SK-N-MC (cell line): ENCODE measurements at places on chromosomes 4 and X.

DNA sequence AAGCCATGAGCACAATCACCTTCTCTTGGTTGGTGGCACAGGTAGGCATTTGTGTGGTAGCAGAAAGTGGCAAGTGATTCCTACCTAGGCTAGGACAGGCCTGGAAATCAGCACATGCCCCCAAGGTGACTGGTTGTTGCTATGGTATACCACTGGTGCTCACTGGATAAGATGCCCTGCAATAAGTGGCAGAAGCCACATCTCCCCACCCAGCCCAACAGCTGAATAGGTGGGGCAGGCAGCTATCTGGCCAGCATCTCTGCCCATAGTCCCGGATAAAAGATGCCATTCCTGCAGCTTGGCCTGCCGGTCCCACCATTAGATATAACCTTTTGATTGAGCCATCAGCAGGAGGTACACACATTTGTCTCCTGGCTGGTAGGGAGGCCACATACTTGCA is 21.1 kb downstream of the AMER1 start:
- DNase-seq, result no peak

GRCh38 chrX:132277953-132278614 is 58.8 kb upstream of the RAP2C start:
- DNase-seq, result no peak

- peak; percentile 72 for DNase-seq
Observed at GRCh38 chr4:90445380-90445779, 318.2 kb downstream of the CCSER1 start.

DNA sequence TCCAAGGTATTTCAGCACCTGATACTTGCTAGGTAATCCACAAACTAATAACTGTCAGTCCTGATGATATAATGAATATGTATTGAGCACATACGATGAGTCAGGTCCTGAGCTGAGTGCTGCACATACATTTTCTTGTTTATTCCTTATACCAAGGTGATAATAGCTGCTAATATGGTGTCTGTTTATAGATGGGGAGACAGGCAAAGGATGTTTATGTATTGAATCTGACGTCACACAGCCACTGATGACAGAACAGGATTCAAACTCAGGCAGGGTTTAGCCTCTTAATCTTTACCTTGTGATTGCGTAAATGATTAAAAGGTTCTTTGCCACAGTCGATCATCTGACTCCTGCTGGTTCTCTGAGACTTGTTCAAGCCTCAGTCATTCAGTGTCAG is 609.9 kb upstream of the CPEB2 start:
- no peak for DNase-seq

GRCh38 chr4:82523179-82523578 is 38.6 kb downstream of the TMEM150C start:
- no peak for DNase-seq

DNA sequence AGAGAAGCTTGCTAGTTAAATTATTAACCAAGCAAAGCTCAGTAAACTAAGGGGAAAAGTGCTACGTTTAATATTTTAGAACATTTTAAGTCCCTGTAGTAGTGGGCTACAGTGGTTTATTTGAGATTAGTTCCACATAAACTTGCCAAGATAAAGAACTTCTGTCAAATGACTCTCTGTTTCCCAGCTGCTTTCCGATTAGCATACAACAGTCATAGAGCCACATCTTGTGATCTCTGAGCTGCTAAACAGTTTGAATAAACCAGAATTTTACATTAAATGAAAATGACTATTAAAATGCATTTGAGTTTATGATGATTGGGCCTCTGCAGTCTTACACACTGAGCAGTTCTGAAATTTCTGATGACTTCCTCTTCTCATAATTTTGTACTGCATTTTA is 568.5 kb downstream of the IQCM start:
- no peak for DNase-seq

DNA sequence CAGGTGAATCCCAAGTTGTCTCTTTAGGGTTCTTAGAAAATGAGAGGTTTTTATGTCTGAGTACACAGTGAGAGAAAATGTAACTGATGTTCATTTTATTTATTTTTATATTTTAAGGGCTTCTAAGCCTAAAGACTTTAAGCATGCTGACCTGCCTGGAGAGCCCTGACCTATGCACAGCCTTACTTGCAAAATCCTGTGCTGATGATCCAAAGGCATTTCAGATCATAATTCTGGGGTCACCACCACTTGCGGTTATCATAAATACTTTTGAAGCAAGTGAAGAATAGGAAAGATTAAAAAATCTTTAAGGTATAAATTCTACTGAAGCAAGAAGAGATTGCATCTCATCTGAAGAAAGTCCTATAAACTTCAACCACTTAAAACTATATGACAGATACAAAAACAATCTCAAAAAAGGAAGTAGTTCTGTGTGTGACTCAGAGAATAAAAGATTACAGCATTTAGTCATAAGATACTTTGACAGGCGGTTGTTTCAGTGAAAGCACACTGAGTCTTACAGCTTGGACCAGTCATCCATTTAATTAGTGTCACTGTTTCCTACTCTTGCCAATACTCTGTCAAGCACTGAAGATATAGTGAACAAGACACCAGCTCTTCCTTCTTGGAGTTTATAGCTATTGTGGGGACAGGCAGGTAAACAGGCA is 245.2 kb upstream of the DIPK2B start:
- DNase-seq, result no peak
